ENCODE measurements at places on chromosomes 16 and 17. TPM values are rescaled to one million over a fixed set of nuclear protein-coding genes. Genes with fewer than 3 reads are reported as not detected.

DNA sequence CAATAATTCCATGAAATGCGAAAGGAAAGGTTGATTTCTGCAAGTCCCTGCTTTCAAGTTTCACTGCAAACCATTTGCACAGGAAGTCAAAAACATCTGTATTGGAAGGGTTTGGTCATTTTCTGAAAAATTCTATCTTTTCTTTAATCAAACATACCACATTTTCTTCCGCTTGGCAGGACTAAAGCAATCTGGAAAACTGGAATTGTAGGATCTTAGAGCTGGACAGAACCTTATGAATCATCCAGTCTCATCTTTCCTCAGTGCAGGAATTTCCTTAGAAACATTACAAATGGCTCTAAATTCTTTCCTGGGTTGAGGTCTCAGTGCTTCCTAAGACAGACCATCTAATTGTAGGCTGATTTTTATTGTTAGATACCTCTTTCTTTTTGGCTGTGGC, 111.5 kb upstream of the ELAC2 start:
- no peak for DNase-seq

The PSMD3 gene
- total RNA-seq = 140 TPM

DNA sequence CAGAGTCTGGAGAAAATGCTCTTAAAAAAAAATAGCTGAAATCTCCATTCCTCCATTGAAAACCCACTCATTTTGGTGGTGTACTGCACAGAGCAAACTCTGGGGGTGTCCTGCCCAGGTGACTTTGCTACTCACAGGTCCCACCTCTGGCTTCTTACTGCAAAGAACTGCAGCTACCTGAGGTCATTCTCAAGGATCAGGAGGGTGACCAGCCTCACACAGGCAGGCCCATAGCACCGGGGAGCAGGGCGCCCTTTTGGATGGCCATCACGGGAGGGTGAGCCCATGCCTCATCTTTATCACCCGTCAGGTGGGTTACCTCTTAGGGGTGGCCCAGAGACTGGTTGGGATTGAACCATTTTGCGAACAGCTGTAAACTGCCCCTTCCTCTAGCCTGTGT, 32.6 kb upstream of the BRD7 start:
- no peak for DNase-seq

- DNase-seq = no peak
These were observed 11.6 kb upstream of the MPHOSPH6 start for GRCh38 chr16:82181461-82182185.

DNA sequence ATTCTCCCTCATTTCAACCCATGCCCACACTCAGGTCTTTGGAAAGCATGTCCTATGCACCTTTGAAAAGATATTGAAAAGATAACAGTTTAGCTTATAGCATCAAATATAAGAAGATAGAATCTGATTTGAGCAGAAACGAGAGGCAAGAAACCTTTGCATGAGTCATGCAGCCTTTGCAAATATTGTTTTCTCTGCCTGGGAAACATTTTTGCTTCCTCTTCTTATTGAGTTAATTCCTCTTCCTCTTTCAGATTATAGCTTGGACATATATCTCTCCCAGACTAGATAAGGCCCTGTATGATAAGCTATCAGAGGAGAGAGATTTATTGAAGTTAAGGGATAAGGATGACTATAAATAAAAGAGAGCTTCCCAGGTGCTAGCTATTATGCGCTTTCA, 46.1 kb upstream of the KCNJ2 start:
- DNase-seq = no peak

DNA sequence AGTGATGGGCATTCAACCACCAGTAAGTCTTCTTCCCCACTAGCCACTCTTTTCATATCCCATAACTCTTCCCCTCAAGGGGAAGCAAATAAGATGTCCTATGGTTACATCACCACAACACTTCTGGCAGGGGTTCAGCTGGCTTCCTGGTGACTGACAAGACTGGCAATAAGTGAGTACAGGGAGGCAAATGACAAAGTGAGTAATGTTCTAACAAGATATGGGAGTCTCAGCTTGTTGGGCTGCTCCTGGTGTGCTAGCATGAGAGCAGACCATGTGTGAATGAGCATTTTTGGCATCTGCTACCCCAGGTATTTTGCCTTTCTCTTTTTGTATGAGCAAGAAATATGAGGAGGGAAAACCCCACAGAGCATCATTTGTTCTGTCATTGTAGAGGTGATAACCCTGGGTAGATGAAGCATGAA, 9.9 kb downstream of the TMIGD1 start:
- DNase-seq = peak; percentile 55

The PGAP3 gene
- total RNA-seq = 12.4 TPM

- no peak for DNase-seq
These were observed 329.4 kb upstream of the CDH5 start for GRCh38 chr16:66036793-66037715.

The ABCC12 gene
- total RNA-seq = not detected

The USP31 gene
- total RNA-seq = 12.9 TPM

Measured in OCI-LY7 (cell line).